ENCODE measurements at places on chromosomes 1 and 21.

- no peak for DNase-seq
Observed at GRCh38 chr1:55803429-55803828, 588.3 kb upstream of the USP24 start.

DNA sequence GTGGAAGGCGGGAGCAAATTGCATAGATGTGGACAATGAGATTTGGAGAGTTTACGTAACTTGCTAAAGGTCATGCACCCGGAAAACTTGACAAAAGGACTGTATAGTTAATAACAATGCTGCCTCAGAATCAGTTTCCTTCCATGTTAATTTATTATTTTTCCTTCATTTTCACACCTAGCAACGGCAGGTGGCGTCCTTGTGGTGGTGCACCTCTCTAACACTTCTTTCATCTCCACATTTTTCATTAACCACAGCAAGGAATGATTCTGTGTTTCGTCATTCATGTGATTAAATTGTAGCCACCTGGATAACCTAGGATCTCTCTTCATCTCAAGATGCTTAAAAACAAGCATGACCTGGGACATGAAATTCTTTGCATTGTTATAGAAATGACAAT, 2133.0 kb downstream of the NCAM2 start:
- no peak for DNase-seq

DNA sequence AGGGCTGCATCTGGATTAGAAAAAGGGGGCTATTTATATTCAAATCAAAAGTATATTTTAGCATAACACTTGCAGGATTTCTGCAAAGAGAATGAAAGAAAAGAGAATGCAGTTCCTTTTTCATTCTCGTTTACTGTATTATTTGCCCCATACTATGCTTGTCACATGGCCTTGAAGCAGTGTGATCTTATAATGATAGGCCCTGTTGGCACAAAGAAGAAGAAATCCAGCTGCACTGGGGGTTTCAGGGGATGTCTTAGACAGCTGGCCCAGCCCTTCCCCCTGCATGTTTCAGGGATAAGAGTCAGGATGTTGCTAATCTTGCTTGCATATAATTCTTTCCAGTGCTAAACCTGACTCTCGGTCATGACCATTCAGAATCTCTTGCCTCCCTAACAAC, 369.5 kb downstream of the SEC16B start:
- DNase-seq: no peak

DNA sequence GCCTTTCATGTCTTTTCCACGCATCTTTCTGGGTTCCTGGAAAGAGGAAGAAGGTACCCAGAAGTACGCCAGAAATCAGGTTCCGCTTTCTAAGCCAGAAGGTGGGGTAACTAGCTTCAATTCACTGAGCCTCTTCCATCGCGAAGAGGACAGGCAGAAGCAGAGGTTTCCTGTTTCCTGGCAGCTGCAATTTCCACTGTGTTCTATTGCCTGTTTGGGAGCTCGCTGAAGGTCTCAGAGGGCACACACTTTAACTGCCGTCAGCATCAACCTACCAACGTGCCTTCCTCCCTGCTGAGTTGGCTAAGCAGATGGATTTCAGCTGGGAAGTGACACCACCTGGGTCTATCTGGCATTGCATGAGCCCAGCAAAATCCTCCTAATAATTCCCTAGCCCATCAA, 10.0 kb downstream of the NCF2 start:
- peak; percentile 48 for DNase-seq

GRCh38 chr1:42173961-42174735, 9.6 kb upstream of the GUCA2A start:
- DNase-seq: no peak

GRCh38 chr1:101438359-101438758, 201.5 kb downstream of the S1PR1 start:
- no peak for DNase-seq

- no peak for DNase-seq
Observed at GRCh38 chr1:212562771-212563170, 45.8 kb upstream of the ATF3 start.

- no peak for DNase-seq
Observed at GRCh38 chr1:216456682-216457081, 33.4 kb upstream of the USH2A start.

DNA sequence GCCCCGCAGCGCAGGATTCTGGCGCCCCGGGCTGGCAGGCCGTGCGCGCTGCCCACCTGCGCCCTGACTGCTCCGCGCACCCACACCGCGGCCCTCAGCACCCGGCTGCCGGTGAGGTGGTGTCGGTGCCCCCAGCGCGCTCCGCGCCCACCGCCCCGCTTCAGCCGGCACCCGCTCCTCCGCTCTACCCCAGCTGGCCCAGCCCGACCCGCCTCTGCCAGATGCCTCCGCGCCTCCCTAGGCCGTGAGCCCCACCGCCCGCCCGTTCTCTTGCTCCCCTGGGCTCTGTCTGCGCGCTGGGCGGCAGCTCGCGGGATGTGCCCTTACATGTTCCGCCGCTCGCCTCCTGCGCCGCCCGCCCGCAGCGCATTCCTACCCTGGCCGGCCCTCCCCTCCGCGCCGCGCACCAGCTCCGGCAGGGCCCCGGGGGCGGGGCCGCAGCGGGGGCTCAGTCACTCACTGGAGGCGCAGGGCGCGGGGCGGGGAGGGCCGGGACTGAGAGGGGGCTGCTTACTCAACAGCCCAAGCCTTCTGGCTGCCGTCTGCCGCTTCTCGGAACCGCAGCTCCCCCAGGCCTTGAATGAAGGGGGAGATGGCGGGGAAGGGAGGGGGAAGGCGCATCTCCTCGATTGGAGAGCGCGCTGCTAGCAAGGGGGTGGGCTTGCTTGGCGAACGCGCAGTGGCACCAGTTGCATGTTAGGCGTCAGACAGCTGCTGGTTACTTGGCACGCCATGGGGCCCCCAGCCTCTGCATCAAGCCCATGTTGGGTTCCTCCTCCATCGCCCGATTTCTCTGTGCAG, at the start of gene PHLDA3:
PHLDA3 (minus strand) TSS at position 345 of the 801 bp plus-strand sequence. CDS start 402 bp downstream, outside the sequence.
- DNase-seq: no peak

- DNase-seq: peak; percentile 72
Observed at GRCh38 chr1:53470155-53470554, 11.0 kb downstream of the DMRTB1 start.

GRCh38 chr1:90593312-90593711, 123.8 kb downstream of the BARHL2 start:
- DNase-seq: no peak

DNA sequence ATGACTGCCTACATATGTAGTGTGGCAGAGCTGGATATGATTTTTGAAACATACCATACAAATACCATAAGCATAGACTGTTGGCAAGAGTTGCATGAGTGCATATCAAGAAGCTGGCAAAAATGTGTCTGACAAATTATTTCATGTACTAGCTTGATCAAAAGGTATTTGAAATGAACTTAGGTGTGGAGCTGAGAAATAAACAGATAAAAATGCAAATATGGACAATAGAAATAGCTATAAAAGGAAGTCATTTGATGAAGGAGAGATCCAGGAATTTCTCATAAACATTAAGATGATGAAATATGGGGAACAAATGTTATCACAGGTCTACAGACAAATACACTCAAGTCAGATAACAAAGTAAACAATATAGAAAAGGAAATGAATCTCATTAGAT, 609.1 kb downstream of the PTPRC start:
- no peak for DNase-seq

DNA sequence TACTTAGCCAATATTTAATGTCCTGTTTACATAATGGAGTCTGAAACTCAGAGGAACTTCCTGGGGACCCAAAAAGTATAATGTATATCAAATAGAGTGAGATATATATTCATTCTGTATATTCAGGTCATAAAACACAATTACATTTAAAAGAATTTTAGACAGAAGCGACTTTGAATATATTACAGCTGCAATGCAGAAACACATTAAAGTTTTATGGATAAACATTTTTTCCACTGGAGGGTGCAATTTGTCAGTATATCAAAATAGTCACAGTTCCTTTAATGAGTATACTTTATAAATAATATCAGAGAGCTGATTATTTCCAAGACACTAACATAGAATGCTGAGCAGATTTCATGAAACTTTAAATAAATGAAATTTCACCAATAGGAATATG, 43.9 kb upstream of the CRB1 start:
- DNase-seq: no peak

DNA sequence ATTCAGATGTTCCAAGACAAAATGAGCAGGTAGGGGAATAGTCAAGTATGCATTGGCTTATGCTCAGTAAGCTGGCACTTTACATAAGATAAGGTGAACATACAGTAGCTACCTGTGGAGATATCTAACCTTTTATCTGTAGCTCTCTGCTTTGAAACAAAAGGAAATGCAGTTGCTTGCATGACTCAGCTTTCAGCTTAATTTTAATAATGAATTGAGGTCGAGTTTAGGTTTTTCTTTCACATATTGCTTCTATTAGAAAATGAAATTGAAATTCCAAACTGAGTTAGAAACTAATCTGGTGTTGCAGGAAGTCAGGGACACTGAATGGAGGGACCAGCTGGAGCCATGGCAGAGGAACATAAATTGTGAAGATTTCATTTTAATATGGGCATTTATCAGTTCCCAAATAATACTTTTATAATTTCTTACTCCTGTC, 8.3 kb downstream of the FRRS1 start:
- no peak for DNase-seq

DNA sequence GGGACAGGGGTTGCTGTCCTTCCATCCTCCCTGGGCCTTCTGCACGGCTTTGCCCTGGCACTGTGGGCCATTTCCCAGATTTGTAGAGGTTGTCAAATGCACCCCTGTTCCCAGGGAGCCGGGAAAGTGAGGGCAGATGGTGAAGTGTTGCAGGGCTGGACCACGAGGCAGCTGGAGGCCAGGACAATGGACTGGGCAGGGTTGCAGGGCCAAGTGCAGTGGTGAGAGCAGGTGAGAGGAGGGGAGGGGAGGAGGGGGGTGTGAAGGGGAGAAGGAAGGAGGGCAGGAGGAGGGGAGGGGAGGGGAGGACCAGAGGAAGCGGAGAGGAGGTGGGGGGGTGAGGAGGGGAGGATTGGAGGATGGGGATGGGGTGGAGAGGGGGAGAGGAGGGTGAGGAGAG, 443.9 kb downstream of the CAMTA1 start:
- DNase-seq: no peak

- DNase-seq: no peak
Observed at GRCh38 chr1:201748335-201748734, 80.6 kb upstream of the IPO9 start.
